ENCODE measurements at places on chromosomes 5 and 9.

GRCh38 chr5:155260798-155261197 is 247.2 kb downstream of the KIF4B start:
- no peak for DNase-seq

DNA sequence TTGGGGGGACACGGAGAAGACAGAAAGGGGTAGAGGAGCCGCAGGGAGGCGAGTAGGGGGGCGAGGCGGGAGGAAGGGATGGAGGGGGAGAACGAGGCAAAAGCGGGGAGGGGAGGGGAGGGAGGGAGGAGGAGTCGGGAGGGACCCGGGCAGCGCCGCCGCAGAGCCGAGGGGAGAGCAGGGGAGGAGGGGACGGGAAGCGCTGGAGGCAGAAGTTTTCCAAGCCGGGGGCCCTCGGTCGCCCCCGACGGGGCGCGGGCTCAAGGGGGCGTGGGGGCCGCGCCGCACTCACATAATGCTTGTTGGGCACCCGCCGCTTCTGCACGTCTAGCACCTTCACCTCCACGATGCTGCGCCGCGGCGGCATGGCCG is 353 bp downstream of the SH3PXD2B start:
- DNase-seq: no peak

GRCh38 chr9:126149661-126150060 is 177.0 kb upstream of the MVB12B start:
- no peak for DNase-seq

- DNase-seq: no peak
Measured at GRCh38 chr5:115579747-115580173, 22.5 kb downstream of the TICAM2 start.

- no peak for DNase-seq
Measured at GRCh38 chr5:108078345-108078744, 303.6 kb downstream of the FBXL17 start.

DNA sequence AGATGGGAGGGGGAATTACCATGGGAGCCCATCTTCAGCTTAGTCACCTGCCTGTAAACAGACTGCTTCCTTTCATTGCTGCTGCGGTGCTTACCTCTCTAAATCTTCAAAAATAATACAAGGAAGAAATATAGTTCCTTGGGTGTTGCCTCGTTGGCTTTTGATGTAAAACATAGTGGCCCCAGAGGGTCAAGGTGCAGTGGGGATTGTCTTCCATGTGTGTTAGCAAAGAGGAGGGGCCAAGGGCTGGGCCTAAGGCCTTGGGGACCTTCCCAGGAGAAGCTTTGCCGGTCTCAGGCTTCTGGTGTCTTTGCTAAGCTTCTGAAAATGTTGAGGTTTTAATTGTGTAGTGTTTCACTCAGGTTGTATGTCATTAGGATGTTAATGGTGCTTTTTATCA is 90.0 kb downstream of the PDE8B start:
- DNase-seq: no peak

DNA sequence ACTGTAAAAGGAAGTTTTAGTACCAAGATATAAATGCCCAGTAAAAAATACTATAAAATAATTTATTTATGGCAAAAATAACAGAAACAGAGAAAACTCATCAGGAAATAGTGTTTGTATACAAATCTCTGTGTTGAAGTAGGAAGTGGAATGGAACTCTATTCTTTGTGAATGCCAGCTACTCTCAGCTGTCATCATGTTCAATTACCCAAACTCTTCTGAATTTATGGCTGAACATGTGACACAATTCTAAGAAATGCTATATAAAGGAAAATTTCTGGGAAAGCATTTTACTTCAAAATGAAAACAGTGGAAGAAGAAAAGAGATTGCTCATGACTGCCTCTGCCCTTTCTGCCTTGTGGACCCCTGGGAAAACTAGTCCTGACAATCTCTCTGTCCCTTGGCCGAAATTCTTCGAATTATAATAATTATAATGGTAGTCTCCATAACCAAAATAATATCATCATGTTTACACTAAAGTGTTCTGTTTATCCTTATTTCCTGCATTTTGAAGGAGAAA is 522.3 kb upstream of the ST8SIA4 start:
- DNase-seq: no peak

- no peak for DNase-seq
Measured at GRCh38 chr5:17169507-17169906, 47.9 kb upstream of the BASP1 start.

DNA sequence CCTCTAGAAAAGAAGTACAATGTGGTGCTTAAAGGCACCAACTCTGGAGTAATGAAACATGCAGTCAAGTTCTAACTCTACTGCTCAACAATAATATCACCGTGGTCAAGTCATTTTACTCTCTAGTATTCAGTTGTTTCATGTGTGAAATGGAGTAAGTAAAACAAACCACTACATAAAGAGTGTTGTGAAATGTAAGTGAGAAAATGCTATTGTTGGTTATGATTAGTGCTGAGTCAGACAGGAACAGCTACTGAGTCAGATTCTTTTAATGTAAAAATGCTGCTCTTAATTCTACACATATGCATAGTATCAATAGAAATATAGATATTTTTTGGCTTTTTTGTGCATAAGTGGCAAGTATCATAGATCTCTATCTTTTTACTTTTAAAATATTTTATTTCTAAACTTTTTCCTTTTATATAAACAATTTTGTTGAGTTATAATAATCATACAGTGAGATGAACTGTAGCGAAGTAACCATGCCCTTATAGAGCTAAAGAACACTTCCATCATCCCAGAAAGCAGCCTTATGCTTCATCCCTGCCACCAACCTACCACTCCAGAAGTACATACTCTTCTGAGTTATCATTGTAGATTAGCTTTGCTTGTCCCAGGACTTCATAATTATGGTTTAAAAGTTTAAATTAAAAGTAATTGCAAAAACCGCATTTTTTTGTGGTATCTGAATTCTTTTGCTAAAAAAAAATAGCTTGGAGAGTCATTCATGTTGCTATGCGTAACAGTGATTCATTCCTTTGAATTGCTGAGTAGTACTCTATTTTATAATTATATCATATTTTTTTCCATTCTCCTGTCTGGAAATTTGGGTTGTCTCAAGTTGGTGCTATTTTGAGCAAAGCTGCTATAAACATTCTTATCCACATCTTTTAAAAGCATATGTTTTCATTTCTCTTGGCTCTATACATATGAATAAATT is 548.2 kb upstream of the CLINT1 start:
- peak; percentile 60 for DNase-seq

GRCh38 chr5:90809311-90810056 is 250.9 kb downstream of the ADGRV1 start:
- DNase-seq: no peak

DNA sequence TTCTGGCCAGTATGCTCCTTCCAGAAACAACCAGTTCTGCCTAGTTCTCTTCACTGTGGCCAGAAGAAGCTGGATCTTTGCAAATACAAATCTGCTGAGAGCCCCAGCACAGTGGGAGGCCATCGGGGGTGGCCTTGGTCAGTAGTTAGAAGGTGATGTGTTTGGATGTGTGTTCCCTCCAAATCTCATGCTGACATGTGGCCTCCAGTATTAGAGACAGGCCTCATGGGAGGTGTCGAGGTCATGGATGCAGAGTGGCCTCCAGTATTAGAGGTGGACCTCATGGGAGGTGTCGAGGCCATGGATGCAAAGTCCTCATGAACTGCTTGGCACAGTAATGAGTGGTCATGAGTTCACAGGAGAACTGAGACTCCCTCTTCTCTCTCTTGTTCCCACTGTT is 7.6 kb upstream of the IRX2 start:
- DNase-seq: no peak

DNA sequence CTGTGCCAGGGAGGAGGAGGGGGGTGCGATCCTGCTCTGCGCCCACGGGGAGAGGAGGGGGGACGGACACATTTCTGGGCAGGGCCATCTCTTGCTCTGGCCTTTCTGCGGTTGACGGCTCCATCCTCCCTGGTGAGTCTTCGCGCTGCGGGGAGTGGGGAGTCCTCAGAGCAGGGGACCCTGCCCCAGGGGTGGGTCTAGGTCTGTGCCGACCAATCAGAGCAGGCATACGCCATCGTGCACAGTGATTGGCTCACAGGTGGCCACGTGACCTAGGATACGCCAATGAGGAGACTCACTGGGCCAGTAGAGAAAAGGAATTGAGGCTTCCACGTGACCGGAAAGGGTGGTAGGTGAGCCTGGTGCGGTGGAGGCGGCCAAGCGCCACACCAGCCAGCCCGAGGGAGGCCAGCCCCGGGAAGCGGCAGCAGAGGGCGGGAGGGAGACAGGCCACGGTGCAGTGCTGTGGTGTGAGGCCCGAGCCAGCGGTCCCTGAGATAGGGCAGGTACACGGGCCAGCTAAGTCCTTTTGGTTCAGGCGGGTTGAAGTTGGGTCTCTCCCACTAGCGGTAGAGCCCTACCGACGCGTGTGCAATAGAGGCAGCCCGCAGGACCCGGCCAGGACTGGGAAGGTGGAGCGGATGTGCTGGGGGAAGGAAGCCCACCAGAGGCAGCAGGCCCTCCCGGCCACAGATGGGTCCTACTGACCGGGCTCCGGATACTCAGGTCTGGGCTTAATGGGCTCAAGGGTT is 65.2 kb upstream of the RNF130 start:
- no peak for DNase-seq

DNA sequence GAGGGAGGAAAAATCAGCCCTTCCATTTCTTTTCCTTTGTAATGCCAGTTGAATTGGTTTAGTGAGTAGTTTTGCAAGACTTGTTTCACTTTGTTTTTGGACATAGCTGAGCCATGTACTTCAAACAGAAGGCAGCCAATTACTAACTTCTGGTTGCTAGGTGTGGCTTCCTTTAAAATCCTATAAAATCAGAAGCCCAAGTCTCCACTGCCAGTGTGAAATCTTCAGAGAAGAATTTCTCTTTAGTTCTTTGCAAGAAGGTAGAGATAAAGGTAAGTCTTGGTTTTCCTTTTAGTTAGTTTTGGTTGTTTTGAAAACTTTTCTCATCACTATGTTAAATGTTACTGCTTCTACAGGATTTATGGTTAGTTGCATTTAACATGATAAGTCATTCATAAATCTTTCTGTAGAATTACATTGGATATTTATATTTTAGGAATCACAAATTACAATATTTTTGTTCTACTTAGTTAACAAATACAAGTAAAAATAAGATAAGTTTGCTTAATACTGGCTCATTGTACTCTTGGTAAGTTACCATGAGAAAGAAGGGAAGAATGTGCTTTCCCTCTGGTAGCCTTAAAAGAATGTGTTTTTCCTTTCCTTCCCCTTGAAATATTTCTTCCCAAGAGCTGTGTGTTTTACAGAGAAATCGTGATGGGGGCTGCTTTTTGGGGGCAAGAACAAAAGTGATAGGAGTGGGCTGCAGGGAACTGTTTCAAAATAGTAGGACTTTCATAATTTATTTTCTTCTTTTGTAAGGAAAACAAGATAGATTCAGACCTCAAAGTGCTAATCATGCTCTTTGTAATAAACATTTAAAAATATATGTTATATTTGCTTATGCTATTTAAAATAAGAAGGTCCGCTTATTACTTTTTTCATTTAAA is at the start of gene ANXA1:
Gene ANXA1, plus strand, starts transcription at position 213 of the 890 bp plus-strand sequence. CDS start 6,671 bp downstream, outside the sequence.
- peak; percentile 67 for DNase-seq

GRCh38 chr9:122051351-122052321 is 41.5 kb downstream of the TTLL11 start:
- peak; percentile 52 for DNase-seq

DNA sequence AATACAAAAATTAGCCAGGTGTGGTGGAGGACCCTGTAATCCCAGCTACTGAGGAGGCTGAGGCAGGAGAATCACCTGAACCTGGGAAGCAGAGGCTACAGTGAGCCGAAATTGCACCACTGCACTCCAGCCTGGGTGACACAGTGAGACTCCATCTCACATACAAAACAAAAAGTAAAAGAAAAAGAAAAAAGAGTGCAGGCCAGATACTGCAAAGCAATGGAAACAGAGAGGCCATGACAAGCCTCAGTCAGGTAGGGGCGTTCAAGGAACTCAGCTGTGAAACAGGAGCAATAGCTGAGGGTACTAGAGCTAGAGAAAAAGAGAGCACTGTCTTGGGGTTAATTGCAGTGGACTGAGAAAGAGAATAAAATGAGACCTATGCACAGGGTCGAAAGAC is 56.2 kb downstream of the TIMD4 start:
- DNase-seq: no peak

- no peak for DNase-seq
Measured at GRCh38 chr9:19445452-19445851, 36.6 kb downstream of the ACER2 start.
